NCI-H774 (cell line): ENCODE measurements at places on chromosomes 3 and 15.

DNA sequence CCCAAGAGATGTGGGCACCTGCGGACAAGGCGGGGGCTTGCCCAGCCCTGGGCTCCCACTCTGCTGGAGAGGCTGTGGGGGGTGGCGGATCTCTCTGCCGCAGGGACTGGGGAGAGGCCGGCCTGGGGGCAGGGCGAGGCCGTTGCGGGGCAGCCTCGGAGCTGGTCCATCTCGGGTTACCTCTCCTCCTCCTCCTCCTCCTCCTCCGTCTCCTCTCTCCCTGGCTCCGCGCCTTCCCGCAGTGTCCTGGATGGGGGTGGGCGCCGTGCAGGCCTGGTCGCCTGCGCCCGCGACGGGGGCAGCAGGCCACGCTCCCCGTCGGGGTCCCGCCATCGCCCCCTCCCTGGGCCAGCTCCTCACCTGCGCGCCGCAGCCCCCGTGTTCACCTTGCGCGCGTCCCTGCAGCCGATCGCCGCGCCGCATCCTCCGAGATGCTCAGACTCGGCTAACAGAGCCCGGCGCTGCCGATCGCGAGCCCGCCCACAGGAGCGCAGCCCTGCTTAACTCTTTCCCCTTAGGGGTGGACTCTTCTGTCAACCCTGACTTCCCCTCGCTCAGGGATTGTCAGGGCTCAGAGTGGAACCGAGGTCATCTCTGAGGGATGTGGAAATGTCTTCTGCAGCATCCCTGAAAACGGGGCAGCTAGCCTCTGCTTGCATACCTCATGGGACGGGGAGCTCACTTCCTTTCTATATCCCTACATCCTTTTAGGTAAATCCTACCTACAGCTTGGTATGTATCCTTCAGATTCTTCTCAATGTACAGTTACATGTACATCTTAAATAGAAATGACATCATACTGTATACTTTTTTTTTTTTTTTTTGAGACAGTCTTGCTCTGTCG is at the start of gene PRRT3:
PRRT3 (minus strand) TSS at position 447 of the 844 bp plus-strand sequence. CDS start 2,293 bp downstream, outside the sequence.
- DNase-seq: no peak

- no peak for DNase-seq
Observed at GRCh38 chr3:167973901-167974300, 121.8 kb downstream of the GOLIM4 start.

GRCh38 chr3:100653604-100654294 is 44.3 kb downstream of the ADGRG7 start:
- no peak for DNase-seq

DNA sequence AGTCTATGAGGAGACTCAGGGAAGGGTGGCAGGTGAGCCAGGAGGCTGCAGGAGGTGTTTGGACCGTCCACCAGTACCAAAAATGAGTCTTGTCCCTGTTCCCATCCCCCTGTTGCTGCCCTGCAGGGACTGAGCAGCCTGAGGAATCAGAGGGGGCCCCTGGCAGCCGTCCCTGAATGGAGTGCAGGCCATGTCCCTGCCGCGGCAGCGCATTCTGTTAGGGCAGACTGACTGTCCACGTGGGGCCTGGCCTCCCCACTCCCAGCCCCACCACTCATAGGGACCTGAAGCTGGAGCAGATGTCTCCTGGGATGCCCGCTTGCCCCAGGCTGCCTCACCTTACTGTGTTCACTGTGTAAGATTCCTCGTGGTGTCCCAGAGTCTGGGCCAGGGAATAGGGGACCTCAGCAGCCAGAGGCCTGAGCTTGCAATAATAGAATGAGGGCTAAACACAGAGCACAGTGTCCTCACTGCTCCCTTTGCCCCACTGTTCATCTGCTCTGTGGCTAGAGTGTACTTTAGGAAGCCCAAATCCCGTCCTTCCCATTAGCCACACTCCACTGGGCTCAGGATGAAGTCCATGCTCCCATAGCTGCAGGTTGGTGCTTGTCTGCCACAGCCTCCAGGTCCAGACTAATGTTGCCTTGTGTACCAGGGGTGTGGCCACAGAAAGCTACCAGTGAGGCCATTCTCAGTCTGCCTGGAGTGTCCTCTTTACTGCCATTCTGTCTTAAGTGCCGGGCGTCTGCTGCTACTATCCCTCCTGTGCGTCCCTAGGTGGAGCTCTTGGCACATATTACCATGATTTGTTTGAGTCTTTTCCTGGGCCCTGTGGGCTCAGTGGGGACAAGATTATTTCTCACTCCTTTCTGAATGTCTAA is 63.2 kb downstream of the HCN4 start:
- DNase-seq: peak; percentile 79

DNA sequence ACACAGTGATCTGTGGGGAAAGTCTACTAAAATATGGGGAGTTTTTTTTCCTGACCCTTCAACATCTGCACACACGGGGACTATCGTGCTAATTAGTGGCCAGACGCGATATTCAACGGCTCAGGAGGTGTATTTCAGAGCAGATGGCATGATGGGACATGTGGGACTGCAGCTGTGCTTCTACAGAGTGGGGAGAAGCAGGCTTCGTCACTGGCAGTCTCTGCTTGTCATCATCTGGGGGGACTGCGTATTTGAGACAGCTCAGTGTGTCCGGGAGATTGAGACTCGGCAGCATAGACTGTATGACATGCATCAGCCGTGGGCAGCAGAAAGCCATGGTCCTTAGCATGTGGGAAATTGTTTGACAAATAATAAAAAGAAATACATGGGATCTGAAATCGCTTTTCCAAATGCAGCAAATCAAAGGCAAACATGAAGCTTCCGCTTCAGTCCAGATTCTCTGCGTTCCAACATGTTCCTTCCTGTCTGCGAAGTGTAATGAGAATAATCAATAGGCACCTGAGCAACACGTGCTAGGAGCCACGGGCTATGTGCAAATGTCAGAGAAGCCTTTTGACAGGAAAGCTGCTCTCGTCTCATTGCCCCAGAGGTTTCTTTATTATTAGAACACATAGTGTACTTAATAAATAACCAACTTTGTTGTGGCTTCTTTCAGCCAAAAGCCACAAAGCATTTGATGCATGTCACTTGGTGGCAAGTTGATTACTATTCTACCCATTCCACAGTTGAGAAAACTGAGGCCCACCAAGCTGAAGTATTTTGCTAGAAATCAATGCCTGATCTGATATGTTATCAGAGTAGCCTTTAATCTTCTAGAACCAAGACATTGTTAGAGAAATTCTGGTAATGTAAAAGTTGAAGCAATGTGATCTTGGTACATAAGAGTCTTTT is 276.3 kb downstream of the RYR3 start:
- no peak for DNase-seq

DNA sequence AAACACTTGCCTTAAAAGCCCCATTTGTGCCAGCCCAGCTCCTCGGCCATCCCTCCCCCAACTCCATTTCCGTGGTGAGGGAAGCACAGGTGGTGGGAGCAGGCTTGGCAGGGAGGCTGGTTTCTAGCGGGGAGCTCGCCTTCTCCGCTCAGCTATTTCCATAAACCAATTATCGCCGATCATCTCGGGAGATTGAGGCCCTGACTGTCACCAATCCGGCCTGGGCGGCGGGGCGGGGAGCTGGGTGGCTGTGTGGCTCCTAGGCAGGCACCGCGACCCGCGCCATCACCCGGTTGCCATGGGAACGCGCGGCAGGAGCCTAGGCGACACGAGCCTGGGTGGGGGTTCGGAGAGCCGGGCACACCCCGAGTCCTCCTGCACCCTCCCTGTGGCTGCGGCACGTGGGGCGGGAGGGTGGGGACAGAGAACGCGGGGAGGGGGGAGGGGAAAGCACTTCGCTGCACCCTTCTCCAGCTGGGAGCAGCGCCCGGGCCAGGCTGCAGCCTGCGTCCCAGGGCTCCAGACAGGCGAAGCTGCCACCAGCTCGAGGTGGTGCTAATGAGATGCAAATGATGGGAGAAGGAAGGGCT is 9.3 kb downstream of the CCDC33 start:
- peak; percentile 81 for DNase-seq

GRCh38 chr3:181943285-181943684 is 231.6 kb downstream of the SOX2 start:
- DNase-seq: peak; percentile 20
